Esophagus muscularis mucosa (tissue), 4 donors: ENCODE measurements at places on chromosomes 3 and 15. TPM values are rescaled to one million over a fixed set of nuclear protein-coding genes. Genes with fewer than 3 reads are reported as not detected.

DNA sequence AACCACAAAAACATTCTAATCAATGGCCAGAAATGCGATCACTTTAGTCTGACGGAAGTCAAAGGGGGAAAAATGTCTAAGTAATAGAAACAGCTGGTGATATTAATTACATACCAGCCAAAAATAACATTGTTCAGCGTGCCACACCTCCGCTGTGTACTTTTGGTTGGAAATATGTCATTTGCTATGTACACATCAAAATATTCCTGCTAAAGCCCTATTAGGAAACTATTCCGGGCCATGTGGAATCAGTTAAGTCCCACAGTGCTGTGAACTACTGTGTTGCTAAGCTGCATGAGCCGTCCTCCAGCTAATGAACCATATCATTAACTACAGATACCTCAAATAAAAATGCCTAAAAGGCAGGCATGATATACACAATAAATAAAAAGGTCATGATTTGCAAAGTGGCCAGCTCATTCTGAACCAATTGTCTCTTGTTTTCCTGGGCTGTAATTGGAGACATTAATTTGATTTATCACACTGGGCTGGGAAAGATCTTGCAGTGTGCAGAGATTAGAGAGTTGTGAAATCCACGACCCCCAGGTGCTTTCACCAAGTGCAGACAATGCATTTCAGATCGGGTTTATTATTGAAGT, 200.5 kb upstream of the LRTM1 start:
- H3K27ac ChIP-seq = no peak overlapping the region
- H3K27me3 ChIP-seq = no peaks in the 10 kb centered on the region
- peaks cover 5% of the 10 kb centered on the region for H3K4me1 ChIP-seq
- H3K36me3 ChIP-seq = no peaks in the 10 kb centered on the region
- no peak for DNase-seq
- H3K4me3 ChIP-seq = no peak overlapping the region

GRCh38 chr15:60804986-60805949, 326.3 kb upstream of the ICE2 start:
- H3K4me3 ChIP-seq = no peak overlapping the region
- peak; percentile 90 for DNase-seq
- H3K4me1 ChIP-seq = no peaks in the 10 kb centered on the region
- H3K36me3 ChIP-seq = no peaks in the 10 kb centered on the region

DNA sequence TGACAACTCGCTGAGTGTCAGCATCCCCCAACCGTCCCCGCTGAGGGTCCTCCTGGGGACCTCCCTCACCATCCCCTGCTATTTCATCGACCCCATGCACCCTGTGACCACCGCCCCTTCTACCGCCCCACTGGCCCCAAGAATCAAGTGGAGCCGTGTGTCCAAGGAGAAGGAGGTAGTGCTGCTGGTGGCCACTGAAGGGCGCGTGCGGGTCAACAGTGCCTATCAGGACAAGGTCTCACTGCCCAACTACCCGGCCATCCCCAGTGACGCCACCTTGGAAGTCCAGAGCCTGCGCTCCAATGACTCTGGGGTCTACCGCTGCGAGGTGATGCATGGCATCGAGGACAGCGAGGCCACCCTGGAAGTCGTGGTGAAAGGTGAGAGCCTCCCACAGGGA, 35.4 kb downstream of the ACAN start:
- no peaks in the 10 kb centered on the region for H3K4me1 ChIP-seq
- DNase-seq = no peak
- no peak overlapping the region for H3K4me3 ChIP-seq
- no peak overlapping the region for H3K27ac ChIP-seq
- peaks cover 10% of the 10 kb centered on the region for H3K27me3 ChIP-seq
- H3K36me3 ChIP-seq = no peaks in the 10 kb centered on the region

Gene ITGB5
- total RNA-seq = 284 TPM

Gene LSAMP
- 2.0 TPM for total RNA-seq

Gene ABHD14A
- total RNA-seq = 22.3 TPM

Gene WNT5A
- total RNA-seq = 15.1 TPM

- H3K27me3 ChIP-seq = no peaks in the 10 kb centered on the region
- no peak overlapping the region for H3K4me3 ChIP-seq
- peaks cover 54% of the 10 kb centered on the region for H3K36me3 ChIP-seq
- H3K4me1 ChIP-seq = peaks cover 5% of the 10 kb centered on the region
Observed at GRCh38 chr3:47605652-47606051, 27.0 kb upstream of the CSPG5 start.

DNA sequence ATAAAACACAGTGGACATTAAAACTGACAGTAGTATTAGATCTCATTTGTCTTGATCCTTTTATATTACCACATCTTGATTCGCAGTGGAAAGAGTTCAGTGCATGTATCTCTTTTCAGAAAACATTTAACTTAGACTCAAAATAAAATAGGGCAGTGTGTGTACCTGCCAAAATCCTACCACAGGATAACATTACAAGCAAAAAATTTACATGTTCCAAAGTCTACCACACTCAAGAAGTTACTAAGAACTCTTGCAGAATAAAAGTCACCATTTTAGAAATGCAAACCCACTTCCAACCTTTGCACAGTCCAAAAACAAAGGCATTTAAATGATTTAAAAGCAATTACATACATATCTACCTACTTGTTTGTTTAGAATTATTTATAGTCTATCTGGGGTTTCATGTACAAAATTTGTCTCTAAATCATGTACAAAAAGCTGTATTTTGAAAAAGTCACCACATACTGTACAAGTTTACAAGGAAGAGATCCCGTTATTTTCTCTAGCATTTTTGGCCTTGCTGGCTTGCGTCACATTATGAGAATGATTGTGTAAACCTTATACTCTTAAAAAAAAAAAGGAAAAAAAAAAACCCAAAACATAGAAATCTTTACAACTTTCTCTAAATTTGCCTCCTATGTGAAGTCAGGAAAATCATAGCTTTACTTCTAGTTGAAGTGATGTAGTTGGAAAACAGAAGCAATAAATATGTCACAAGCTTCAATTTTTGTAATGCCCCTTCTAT, 153.8 kb downstream of the ADAM10 start:
- H3K27ac ChIP-seq = no peak overlapping the region
- no peaks in the 10 kb centered on the region for H3K4me1 ChIP-seq
- no peaks in the 10 kb centered on the region for H3K27me3 ChIP-seq

Gene DOCK3
- total RNA-seq = 10.6 TPM

Gene ABI3BP
- total RNA-seq = 64.8 TPM

- H3K4me1 ChIP-seq = peaks cover 43% of the 10 kb centered on the region
- H3K27ac ChIP-seq = peak within 1 kb of the TSS; percentile 88
- no peaks in the 10 kb centered on the region for H3K36me3 ChIP-seq
- no peaks in the 10 kb centered on the region for H3K27me3 ChIP-seq
- DNase-seq = no peak
- H3K4me3 ChIP-seq = peak within 1 kb of the TSS; percentile 76
Observed at GRCh38 chr3:73624821-73625665, at the start of gene PDZRN3. TSS of gene PDZRN3 (minus strand) at chr3:73624941.

- H3K4me1 ChIP-seq = no peaks in the 10 kb centered on the region
- no peak for DNase-seq
- H3K4me3 ChIP-seq = no peak overlapping the region
- H3K36me3 ChIP-seq = no peaks in the 10 kb centered on the region
- no peak overlapping the region for H3K27ac ChIP-seq
Observed at GRCh38 chr15:62558640-62559380, 393.7 kb upstream of the C2CD4B start.

GRCh38 chr3:64561325-64561843, 126.4 kb downstream of the ADAMTS9 start:
- H3K27ac ChIP-seq = peak overlapping the region; percentile 82
- H3K4me3 ChIP-seq = peak overlapping the region; percentile 60

Gene CCK
- total RNA-seq = 4.5 TPM

DNA sequence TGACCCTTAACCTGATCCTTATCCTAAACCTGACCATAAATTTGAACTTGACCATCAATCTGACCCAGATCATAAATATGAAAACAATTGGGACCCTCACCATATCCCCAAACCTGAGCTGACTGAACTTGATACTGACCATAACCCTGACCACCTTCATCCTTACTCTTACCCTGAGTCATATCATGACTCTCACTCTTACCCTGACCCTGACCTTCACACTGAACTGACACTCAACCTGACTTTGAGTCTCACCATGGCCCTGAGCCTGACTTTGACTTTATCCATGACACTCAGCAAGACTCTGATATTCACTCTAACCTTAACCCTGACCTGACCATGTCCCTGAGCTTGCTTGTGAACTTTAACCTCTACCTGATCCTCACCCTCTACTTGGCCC, 34.3 kb upstream of the SLC25A26 start:
- H3K36me3 ChIP-seq = no peaks in the 10 kb centered on the region
- no peak overlapping the region for H3K4me3 ChIP-seq
- peaks cover 10% of the 10 kb centered on the region for H3K4me1 ChIP-seq
- no peak for DNase-seq
- H3K27me3 ChIP-seq = peaks cover 6% of the 10 kb centered on the region

- no peaks in the 10 kb centered on the region for H3K27me3 ChIP-seq
- no peaks in the 10 kb centered on the region for H3K36me3 ChIP-seq
- no peak overlapping the region for H3K27ac ChIP-seq
- no peak overlapping the region for H3K4me3 ChIP-seq
Observed at GRCh38 chr3:72559385-72559784, 288.9 kb downstream of the SHQ1 start.

- H3K4me1 ChIP-seq = peaks cover 32% of the 10 kb centered on the region
- no peak overlapping the region for H3K27ac ChIP-seq
- no peak overlapping the region for H3K4me3 ChIP-seq
- no peak for DNase-seq
- H3K36me3 ChIP-seq = no peaks in the 10 kb centered on the region
- H3K27me3 ChIP-seq = no peaks in the 10 kb centered on the region
Observed at GRCh38 chr15:81163961-81164800, 30.1 kb downstream of the CFAP161 start.

Gene TMC3
- total RNA-seq = 0.52 TPM

- no peaks in the 10 kb centered on the region for H3K36me3 ChIP-seq
- H3K27me3 ChIP-seq = no peaks in the 10 kb centered on the region
- peak within 1 kb of the TSS; percentile 29 for H3K4me3 ChIP-seq
- H3K27ac ChIP-seq = peak within 1 kb of the TSS; percentile 7
- H3K4me1 ChIP-seq = no peaks in the 10 kb centered on the region
Observed at GRCh38 chr3:46208167-46208704, at the start of gene CCR1. TSS of gene CCR1 (minus strand) at chr3:46208313. CDS start at chr3:46204313, 4,000 bp downstream.

DNA sequence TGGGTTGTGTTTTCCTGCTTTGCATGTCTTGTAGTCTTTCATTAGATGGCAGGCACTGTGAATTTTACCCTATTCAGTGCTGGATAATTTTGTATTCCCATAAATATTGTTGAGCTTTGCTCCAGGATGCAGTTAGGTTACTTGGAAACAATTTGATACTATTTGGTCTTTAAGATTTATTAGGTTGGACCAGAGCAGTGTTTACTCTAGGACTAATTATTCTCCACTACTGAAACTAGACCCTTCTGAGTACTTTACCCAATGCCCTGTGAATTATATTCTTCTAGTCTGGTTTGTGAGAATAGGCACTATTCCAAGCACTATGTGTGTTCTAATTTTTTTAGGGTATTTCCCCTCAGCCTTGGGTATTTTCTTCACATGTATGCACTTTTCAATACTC, 37.8 kb upstream of the TASOR start:
- H3K4me3 ChIP-seq = no peak overlapping the region
- no peak for DNase-seq
- H3K27me3 ChIP-seq = no peaks in the 10 kb centered on the region

- H3K4me3 ChIP-seq = peak overlapping the region; percentile 63
- DNase-seq = no peak
- no peak overlapping the region for H3K27ac ChIP-seq
- H3K27me3 ChIP-seq = no peaks in the 10 kb centered on the region
- H3K36me3 ChIP-seq = no peaks in the 10 kb centered on the region
Observed at GRCh38 chr3:168248383-168249204, 152.9 kb upstream of the GOLIM4 start.

DNA sequence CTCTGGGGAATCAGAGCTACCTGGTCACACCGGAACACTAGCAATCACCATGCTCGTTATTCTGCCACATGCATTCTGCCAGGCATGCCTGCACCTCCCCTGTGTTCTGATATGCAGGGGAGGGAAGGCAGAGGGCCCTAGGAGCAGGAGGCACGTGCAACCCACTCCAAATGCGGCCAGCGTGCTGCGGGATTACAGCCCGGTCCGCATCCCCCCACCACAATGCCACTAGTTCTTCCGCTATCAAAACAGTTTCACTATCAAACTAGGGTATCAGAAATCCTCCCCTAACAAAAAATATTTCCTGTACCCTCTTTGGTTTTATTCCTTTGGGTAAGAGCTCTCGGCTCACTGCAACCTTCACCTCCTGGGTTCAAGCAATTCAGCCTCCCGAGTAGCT, 223.2 kb upstream of the IGF1R start:
- no peaks in the 10 kb centered on the region for H3K27me3 ChIP-seq
- no peaks in the 10 kb centered on the region for H3K36me3 ChIP-seq
- H3K4me1 ChIP-seq = peaks cover 30% of the 10 kb centered on the region
- H3K4me3 ChIP-seq = no peak overlapping the region
- H3K27ac ChIP-seq = no peak overlapping the region
- DNase-seq = no peak

Gene GLDN
- 5.8 TPM for total RNA-seq

- H3K27me3 ChIP-seq = no peaks in the 10 kb centered on the region
- DNase-seq = no peak
- H3K4me1 ChIP-seq = peaks cover 36% of the 10 kb centered on the region
- H3K4me3 ChIP-seq = no peak overlapping the region
Observed at GRCh38 chr3:30864836-30865235, 29.6 kb downstream of the GADL1 start.

DNA sequence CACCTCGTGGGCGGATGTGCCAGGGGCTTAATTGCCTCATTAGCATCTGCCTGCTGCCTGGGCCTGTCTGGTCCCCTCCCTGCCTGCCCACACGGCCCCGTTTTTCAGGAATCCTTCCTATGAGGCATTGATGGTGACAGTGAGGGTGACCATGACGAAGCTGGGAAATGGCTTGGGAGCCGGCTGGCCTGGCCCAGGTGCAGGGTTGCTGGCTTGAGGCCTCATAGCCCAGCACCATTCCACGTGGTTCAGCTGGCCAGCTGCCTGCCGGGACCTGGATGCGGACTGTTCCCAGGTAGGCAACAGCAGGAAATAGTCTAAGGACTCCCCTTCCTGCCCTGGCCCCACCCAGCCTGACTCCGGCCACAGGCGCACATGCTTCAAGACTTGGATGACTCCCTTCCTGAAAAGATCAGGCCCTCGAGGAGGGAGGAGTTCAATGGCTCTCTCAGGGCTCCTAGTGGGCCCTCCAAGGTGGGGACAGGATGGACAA, 8.9 kb upstream of the DUSP7 start:
- peaks cover 21% of the 10 kb centered on the region for H3K4me1 ChIP-seq
- no peaks in the 10 kb centered on the region for H3K27me3 ChIP-seq
- no peak overlapping the region for H3K27ac ChIP-seq

DNA sequence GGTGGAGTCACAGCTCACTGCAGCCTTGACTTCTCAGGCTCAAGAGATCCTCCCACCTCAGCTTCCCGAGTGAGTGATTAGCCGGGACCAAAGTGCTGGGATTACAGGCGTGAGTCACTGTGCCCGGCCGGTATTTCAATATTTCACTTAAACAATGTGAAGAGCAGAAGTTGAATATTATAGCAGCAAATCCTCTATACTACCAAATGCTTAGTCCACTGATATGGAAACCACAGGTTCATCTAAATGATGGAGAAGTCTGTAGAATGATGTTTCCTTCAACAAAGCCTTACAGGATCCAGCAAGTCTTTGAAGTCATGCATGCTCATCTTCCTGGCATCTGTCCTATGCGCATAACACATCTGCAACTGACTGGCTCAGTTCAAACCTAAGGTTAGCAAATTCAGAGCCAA, 20.3 kb upstream of the UACA start:
- no peak for DNase-seq
- H3K36me3 ChIP-seq = no peaks in the 10 kb centered on the region
- no peaks in the 10 kb centered on the region for H3K4me1 ChIP-seq
- H3K27ac ChIP-seq = no peak overlapping the region
- no peaks in the 10 kb centered on the region for H3K27me3 ChIP-seq

- H3K36me3 ChIP-seq = no peaks in the 10 kb centered on the region
- no peak for DNase-seq
- no peak overlapping the region for H3K4me3 ChIP-seq
- no peaks in the 10 kb centered on the region for H3K4me1 ChIP-seq
- peak overlapping the region; percentile 64 for H3K27ac ChIP-seq
- no peaks in the 10 kb centered on the region for H3K27me3 ChIP-seq
Observed at GRCh38 chr3:194814878-194815357, 129.2 kb downstream of the FAM43A start.

Gene GABRA5
- total RNA-seq = 17.4 TPM
